HT-29 (cell line): ENCODE measurements at places on chromosomes 16 and 17.

- DNase-seq, result no peak
These were observed 4.8 kb downstream of the CACNG1 start for GRCh38 chr17:67049025-67049739.

- no peak for DNase-seq
These were observed 4.4 kb upstream of the HOXB13 start for GRCh38 chr17:48732688-48733629.

DNA sequence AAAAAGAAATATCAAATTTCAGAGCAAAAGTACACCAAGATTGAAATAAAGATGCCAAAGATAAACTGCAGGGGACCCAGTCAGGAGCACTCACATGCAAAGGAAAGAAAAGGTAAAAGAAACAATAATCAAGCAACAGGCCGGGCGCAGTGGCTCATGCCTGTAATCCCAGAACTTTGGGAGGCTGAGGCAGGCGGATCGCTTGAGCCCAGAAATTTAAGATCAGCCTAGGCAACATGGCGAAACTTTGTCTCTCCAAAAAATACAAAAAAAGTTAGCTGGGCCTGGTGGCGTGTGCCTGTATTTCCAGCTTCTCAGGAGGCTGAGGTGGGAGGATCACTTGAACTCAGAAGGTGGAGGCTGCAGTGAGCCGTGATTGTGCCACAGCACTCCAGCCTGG, 107.6 kb upstream of the SMURF2 start:
- DNase-seq, result no peak

- no peak for DNase-seq
These were observed 17.7 kb upstream of the ABCA6 start for GRCh38 chr17:69159418-69159817.

DNA sequence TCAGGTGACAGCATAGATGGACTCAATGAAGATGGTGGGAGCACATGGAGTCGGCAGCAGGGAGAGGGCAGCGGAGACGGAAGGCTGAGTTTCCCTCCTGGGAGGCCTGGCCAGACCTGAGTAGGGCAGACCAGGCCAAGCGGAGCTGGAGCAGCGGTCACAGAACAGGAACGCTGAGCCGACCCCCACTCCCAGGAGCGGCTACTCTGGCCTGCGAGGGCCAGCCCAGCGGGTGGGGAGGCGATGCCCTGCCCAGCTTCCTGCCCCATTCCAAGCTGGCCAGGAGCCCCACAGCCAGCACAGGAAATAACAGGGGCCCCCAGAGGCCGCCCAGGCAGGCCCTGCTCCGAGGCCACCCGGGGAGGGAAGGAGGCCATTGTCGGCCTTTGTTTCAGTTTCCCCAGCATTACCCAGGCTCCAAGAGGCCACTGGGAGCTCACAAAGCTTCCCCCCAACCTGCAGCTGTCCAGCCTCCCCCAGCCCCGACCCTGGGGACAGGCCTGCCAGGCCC, 79.8 kb downstream of the ZNF423 start:
- DNase-seq, result no peak

- DNase-seq, result peak; percentile 53
These were observed 692 bp upstream of the SOCS1 start for GRCh38 chr16:11256661-11257130.

GRCh38 chr17:80453126-80453997, 23.0 kb downstream of the NPTX1 start:
- no peak for DNase-seq

DNA sequence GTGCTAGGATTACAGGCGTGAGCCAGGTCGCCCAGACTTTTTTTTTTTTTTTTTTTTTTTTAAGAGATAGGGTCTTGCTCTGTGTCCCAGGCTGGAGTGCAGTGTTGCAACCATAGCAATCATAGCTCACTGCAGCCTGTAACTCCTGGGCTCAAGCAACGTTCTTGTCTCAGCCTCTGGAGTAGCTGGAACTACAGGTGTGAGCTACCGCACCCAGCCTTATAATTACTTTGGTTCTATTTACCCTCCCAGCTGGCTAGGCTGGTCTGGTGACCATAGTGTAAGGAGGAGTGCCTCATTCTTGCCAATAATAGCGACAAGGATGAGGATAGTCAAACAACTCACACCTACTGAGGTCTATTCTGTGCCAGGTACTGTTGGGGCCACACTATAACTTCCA, 39.6 kb upstream of the USP7 start:
- peak; percentile 35 for DNase-seq

DNA sequence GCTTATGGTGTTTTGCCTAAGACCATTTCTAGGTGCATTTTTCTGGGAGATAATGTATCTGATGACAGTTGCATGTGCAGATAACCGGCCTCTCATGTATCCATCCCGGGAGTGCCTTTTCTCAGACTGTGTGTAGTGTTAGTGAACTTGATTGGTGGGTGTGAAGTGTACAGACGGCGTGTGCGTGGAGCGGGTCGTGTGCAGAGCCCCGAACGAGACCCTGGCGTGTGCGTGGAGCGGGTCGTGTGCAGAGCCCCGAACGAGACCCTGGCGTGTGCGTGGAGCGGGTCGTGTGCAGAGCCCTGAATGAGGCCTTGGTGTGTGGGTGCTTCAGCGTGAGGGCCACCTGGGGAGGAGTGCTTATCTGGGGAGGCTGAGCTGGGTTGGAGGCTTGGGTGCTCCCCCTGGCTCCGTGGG, 28.9 kb upstream of the ZNF750 start:
- DNase-seq, result no peak

- DNase-seq, result peak; percentile 60
These were observed 116.6 kb downstream of the ZNF18 start for GRCh38 chr17:11880714-11881113.

GRCh38 chr16:75379911-75380847, 53.1 kb downstream of the CFDP1 start:
- DNase-seq, result no peak

GRCh38 chr17:17044846-17045561, 2.7 kb downstream of the MPRIP start:
- no peak for DNase-seq

DNA sequence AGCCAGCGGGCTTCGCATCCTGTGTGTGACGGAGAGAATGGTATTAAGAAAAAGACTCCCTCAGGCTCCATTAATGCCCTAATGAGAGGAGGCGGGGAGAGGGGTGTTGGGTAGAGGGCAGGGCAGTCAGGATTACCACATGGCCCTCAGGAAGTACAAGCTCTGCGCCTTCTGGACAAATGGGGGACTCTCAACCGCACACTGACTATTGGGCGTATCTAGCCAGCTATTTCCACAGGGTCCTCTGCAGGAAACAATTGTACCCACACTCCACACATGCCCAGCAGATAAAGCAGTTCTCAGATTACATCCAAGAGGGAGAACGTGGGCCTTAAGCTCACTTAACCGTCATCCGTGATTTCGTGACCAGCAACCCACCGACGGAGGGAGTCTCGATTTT, 14.7 kb downstream of the NXN start:
- no peak for DNase-seq

GRCh38 chr17:79251824-79252223, 177.2 kb downstream of the ENGASE start:
- DNase-seq, result no peak

DNA sequence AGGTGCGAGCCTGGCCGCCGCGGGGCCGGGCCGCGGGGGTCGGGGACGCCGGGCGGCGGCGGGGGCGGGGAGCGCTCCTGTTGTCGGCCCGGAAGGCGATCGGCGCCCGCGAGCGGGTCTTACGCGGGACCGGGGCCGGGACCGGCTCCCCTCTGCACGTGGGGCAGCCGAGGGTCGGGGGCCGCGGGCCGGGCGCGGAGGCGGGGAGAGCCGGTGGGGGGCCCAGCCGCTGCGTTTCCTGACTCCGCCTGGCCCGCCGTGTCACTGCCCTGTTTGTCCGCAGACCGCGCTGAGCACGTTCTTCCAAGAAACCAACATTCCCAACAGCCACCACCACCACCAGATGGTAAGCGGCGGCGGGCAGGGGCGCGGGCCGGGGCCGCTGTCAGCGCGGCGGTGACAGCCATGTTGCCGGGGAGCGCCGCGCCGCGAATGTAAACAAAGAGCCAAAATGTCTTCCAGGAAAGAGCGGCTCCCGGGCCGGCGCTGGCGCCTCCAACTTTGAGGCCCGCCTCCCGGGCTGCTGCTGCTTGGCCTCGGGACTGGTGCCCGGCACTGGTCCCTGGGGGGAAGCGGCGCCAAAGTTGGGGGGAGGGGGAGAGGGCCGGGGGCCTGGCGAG, 586 bp downstream of the UBALD2 start:
- peak; percentile 34 for DNase-seq

GRCh38 chr17:64091571-64091970, 38.4 kb downstream of the ERN1 start:
- no peak for DNase-seq

DNA sequence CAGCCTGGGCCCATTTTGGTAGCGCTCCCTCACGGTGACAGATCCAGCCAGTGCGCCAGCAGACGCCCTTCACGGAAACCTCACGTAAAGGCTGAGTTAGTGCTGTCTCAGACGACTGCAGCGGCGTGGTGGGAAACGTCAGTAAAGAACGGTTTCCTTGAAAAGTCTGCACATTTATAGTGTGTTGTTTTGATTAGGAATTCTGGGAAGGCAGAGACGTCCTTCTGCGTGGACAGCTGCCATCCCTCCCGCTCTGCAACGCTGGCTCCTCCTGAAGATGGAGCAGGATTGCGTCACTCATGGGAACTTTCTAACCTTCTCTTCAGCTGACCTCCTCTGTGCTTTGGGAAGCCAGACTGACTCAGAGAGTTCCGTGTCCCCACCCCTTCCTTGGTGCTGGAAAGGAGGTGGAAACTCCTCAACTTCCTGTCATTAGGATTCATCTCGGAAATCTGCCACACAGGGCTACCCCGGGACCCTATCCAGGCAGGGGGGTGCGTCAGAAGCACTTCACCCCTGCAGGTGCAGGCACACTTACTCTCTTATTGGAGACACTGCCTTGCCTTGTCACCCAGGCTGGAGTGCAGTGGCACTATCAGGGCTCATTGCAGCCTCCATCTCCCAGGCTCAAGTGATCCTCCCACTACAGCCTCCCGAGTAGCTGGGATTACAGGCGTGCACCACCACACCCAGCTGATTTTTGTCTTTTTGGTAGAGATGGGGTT, 24.3 kb upstream of the CRISPLD2 start:
- DNase-seq, result no peak

DNA sequence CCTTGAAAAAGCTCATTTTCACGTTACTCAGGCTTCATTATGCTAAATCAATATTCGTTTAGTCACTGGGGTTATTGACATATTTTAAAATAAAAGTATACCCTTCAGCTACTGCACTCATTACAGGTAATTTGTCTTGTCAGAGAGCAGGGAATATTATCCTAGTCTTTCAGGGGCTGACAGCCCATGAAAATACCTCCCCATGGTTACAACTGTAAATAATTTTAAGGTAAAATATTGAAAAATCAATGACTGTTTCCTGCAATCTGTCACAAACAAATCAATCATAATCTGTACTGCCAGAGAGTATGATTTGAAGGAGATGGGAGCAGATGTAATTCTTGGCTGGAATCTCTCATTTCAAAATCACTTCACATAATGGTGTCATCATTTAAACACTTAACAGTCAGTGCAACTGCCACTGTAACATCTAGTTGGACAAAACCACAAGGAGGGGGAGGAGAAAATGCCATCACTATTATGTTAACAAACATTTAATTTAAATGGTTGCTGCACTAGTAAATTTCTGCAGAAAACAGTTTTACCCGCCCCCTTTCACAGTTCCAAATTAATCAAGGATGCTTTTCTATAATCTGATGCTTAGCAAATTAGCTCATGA, 9.3 kb upstream of the IRX5 start:
- no peak for DNase-seq

DNA sequence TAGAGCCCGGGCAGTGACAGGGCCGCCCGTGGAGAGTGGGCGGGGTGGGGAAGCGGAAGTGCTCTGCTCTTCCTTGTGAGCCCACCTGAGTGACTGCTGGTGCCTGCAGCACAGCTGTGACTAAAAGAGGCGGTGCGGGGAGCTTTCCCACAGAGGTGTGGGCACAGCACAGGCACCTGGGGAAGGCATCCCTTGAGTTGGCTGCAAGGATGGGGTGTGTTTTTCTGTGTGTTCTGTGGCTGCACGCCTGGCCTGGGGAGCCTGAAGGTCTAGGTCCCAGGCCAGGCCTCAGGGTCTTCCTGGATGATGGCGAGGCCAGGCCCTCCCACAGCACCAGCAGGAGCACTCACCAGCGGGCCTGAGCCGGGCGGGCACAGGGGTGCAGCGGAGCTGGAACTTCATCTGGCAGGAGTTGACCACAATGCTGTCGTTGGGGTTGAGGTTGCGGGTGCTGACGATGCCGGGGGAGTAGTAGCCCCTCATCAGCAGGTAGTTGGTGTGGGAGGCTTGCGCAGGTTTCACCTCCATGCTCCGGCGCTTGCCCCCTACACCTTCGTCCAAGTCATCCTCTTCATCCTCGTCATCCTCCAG, 67.1 kb downstream of the IL21R start:
- no peak for DNase-seq

DNA sequence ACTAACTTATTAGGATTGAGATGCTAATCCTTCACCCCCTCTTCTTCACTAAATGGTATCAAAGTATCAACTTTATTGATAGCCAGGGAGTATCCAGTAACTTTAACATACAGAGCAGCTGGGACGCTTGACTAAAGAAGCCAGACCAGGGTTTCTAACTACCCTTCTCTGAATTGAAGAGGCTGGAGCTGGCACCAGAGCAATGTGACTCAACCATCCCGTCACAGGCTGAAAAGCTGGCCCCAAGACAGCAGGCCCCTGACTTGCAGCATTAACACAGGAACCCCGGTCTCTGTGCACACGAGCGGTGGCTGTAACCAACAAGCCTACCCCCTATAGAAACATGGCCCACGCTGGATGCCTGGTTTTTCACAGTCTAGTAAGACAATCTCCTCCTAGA, 59.8 kb downstream of the ANKFN1 start:
- no peak for DNase-seq

DNA sequence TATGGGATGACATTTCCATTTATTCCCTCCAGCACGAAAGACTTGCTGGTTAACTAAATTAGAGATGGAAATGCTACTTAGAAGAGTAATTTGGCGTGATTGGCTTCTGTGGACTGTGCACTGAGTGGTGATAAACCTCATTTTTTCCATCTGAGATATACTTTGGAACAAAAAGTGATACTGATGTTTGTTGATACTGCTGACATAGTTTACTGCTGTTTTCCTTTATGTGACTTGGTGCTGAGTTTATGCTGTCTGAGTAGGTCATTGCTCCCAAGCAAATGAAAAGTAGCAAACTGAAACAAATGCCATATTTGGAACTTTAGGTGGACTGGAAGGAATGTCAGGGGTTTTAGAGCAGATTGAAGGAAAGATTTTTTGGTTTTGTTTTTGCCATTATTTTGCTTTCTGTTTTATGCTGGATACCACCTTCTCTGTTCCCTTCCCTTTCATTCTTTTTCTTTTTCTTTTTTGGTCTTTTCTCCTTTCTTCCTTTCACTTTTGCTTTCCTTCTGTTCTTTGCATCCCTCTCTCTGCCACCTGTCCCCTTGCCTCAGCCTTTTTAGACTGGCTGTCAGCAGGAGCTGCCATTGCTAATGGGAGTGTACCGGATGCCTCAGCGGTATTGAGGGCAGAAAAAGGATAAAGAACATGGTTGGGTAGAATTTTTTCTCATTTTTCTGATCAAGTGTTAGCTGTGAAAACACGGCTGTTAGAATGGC, 41.8 kb downstream of the NUP93 start:
- DNase-seq, result no peak
